ENCODE measurements at places on chromosomes 5 and 9. TPM values are rescaled to one million over a fixed set of nuclear protein-coding genes. Genes with fewer than 3 reads are reported as not detected.

The INSYN2B gene
- not detected for total RNA-seq

The SLC25A2 gene
- total RNA-seq: 0.42 TPM

The IL31RA gene
- total RNA-seq: 0.59 TPM

GRCh38 chr9:94909250-94909894, 182.9 kb downstream of the AOPEP start:
- no peaks in the 10 kb centered on the region for H3K36me3 ChIP-seq
- peaks cover 49% of the 10 kb centered on the region for H3K4me1 ChIP-seq
- H3K27ac ChIP-seq: no peak overlapping the region

DNA sequence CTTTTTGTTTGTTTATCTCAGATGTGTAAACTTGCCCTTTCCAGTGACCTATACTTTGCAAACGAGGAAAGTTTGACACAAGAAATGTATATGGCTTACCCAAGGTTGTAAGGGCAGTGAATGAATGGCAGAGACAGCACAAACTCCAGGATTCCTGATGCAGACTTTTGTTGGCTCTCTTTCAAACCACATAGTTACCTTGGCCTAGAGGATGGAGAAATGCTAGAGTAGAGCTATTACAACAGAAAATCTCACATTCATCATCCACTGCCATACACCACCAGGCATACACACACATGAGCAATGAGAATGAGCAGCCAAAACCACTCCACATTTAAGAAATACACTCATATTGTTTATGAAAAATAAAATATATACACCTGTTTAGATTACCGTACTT, 387.0 kb downstream of the TLR4 start:
- H3K4me3 ChIP-seq: no peak overlapping the region
- H3K27ac ChIP-seq: no peak overlapping the region

- peaks cover 12% of the 10 kb centered on the region for H3K36me3 ChIP-seq
- peaks cover 32% of the 10 kb centered on the region for H3K4me1 ChIP-seq
- H3K27me3 ChIP-seq: no peaks in the 10 kb centered on the region
- DNase-seq: peak; percentile 95
- H3K4me3 ChIP-seq: no peak overlapping the region
- H3K27ac ChIP-seq: peak overlapping the region; percentile 76
These were observed 14.3 kb downstream of the MCCC2 start for GRCh38 chr5:71601222-71602026.

DNA sequence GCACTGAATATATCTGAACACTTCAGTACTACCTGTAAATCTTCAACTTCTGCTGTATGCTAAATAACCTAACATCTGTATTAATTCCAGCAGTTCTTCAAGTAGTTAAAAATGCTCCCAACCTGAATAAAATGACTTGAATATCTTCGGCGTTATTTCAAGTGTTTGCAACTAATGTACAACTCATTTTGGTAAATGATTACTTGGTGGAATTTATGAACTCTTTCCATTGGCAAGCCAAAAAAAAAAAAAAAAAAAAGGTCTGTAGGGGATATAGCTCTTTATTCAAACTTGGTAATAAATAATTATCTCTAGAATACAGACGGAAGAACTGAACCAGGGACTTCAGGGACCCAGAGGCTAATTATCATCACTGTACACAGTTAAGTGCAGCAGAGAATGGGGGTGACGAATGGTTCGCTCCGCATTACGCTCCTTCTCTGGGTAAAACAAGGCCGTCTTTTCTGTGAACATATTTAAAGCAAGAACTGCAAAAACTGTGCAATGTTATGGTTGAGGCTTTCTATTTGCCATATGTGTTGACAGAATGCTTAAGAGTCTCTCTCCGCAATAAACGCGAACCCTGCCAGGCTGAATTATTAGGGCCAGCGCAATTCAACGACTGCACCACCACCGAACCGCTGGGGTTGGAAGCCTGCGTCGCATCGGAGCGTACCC, 1.9 kb upstream of the ERBIN start:
- no peak for DNase-seq
- H3K27ac ChIP-seq: peak overlapping the region; percentile 64
- H3K4me1 ChIP-seq: peaks cover 56% of the 10 kb centered on the region
- H3K36me3 ChIP-seq: no peaks in the 10 kb centered on the region
- no peaks in the 10 kb centered on the region for H3K27me3 ChIP-seq

DNA sequence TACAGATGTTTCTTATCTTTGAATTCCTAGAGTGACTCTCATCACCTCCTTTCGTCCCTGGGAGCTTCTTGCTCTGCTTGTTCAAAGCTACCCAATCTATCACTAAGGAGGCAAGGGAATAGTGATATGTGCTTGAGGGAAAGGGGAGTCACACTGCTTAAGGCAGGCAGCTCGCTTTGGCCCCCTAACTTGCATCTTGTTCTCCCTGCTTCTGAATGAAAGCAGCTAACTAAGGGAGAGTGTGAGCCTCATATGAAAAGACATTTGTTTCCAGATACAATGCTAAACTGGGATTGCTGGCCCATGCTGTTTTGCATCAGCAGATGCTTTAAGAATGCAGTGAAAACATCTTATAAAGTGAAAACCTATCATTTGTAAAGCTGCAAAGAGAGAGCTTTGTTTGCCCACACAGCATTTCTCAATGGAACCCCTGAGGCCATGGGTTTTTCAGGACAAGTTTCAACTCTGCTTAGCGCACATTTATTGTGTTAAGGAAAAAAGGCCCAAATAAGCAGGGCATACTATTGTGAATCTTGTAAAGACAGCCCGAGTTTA, 367.9 kb upstream of the ADAMTSL1 start:
- no peaks in the 10 kb centered on the region for H3K4me1 ChIP-seq
- H3K27me3 ChIP-seq: no peaks in the 10 kb centered on the region
- H3K4me3 ChIP-seq: no peak overlapping the region
- no peak for DNase-seq

The LHX2 gene
- 10.2 TPM for total RNA-seq

The BAAT gene
- 0.25 TPM for total RNA-seq

DNA sequence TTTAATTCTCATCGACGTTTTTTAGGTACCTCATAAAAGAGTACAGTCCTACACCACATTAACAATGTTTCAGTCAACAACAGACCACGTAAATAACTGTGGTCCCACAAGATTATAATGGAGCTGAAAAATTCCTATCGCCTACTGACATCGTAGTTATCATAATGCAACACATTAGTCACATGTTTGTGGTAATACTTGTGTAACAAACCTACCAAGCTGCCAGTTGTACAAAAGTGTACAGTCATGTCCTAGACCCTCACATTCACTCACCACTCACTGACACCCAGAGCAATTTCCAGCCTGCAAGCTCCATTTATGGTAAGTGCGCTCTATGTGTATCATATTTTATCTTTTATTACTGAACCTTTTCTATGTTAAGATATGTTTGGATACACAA, 16.8 kb downstream of the GNAQ start:
- H3K4me1 ChIP-seq: no peaks in the 10 kb centered on the region
- no peak overlapping the region for H3K27ac ChIP-seq
- H3K4me3 ChIP-seq: no peak overlapping the region
- DNase-seq: no peak
- H3K27me3 ChIP-seq: no peaks in the 10 kb centered on the region

- peaks cover 21% of the 10 kb centered on the region for H3K4me1 ChIP-seq
- H3K4me3 ChIP-seq: no peak overlapping the region
- DNase-seq: no peak
- H3K36me3 ChIP-seq: no peaks in the 10 kb centered on the region
- H3K27me3 ChIP-seq: no peaks in the 10 kb centered on the region
These were observed 16.8 kb downstream of the SIL1 start for GRCh38 chr5:139181322-139181730.

The DRD1 gene
- total RNA-seq: 0.54 TPM

GRCh38 chr9:82563094-82563493, 499.8 kb downstream of the RASEF start:
- no peaks in the 10 kb centered on the region for H3K36me3 ChIP-seq
- no peaks in the 10 kb centered on the region for H3K4me1 ChIP-seq
- H3K4me3 ChIP-seq: no peak overlapping the region
- H3K27ac ChIP-seq: no peak overlapping the region
- no peak for DNase-seq
- no peaks in the 10 kb centered on the region for H3K27me3 ChIP-seq

DNA sequence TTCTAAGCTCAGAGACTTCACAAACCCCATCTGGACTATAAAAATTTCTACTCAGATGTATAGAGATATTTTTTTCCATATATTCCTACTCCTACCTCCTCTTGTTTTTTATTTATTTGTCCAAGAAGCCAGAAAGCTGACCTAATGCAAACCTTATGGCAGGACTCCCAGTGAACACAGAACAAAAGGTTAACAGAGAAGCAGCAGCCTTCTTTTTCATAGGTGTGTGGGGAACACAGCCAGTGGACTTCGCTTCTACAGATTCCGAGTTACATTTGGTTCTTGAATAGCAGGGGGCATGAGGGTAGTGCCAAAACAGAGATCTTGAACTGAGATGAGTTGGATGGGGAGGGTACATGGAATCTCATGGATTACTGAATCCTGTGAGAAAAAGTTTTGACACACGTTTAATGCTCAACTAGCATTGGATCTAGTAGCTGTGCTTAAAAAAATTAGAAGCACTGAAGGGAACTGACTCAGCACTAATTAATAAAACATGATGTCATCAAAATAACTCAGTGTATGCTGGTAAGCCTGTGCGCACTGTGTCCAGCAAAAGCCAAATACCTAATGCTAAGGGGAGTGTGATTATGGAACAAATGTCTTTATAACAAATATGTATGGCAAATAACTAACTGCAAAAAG, 240.1 kb downstream of the GABRB2 start:
- no peak overlapping the region for H3K4me3 ChIP-seq
- no peak overlapping the region for H3K27ac ChIP-seq
- DNase-seq: no peak

The ARL10 gene
- total RNA-seq: 0.05 TPM

GRCh38 chr5:148152781-148153180, 15.6 kb upstream of the SPINK14 start:
- no peaks in the 10 kb centered on the region for H3K4me1 ChIP-seq
- H3K27ac ChIP-seq: no peak overlapping the region
- no peak overlapping the region for H3K4me3 ChIP-seq
- no peak for DNase-seq

The BRD8 gene
- total RNA-seq: 80.8 TPM

GRCh38 chr9:116646661-116647514, 40.2 kb upstream of the TRIM32 start:
- no peak overlapping the region for H3K4me3 ChIP-seq
- no peaks in the 10 kb centered on the region for H3K27me3 ChIP-seq
- DNase-seq: peak; percentile 24
- H3K36me3 ChIP-seq: no peaks in the 10 kb centered on the region
- no peak overlapping the region for H3K27ac ChIP-seq
- H3K4me1 ChIP-seq: no peaks in the 10 kb centered on the region

The NOXA1 gene
- 13.2 TPM for total RNA-seq

The FCHO2 gene
- 18.7 TPM for total RNA-seq

The IL4 gene
- not detected for total RNA-seq

DNA sequence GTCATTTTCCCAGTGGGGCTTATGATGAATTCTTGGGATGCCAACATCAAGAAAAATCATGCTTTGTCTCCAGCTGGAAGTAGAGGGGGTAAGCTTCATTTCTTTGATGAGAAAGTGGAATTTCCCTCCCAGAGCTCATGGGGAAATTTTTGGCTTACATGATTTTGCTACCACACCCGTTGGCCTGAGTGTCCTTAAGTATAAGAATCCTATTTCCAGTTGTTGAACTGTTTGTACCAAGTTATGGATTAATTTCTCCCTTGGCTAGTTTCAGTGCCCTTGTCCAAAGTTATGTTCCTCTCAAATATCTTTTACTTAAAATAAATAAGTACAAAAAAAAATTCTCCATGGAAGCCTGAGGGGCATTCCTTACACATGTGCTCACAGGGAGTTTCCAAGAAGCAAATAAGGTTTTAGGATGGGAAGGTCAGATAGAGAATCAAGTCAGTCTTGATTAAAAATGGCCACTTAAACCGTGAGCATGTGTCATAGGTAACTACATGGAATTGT, 82.3 kb downstream of the PTCD2 start:
- H3K4me3 ChIP-seq: no peak overlapping the region
- H3K27me3 ChIP-seq: no peaks in the 10 kb centered on the region
- no peak overlapping the region for H3K27ac ChIP-seq
- H3K4me1 ChIP-seq: no peaks in the 10 kb centered on the region
- no peak for DNase-seq

- no peak overlapping the region for H3K4me3 ChIP-seq
- H3K27me3 ChIP-seq: no peaks in the 10 kb centered on the region
- H3K36me3 ChIP-seq: no peaks in the 10 kb centered on the region
- no peak for DNase-seq
These were observed 14.5 kb downstream of the SLC22A4 start for GRCh38 chr5:132308701-132309100.

DNA sequence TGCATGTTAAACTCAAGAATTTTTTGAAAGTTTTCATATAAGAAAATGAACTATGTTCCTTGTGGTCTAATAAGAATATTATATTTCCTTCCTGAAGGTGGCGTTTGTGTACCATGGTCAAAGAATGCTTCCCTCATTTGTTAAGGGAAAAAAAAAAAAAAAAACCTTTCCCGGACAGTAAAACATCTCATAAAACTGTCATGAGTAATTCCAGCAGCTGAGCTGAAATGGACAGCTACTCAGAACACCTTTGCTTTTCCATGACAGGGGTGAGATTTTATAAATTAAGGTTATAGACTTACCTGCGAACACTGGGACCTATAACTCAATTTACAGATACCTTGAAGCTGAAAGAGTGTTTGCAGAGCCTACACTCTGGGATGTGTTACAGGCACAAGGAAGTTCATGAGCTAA, 113.2 kb upstream of the RANBP3L start:
- no peak overlapping the region for H3K27ac ChIP-seq
- no peaks in the 10 kb centered on the region for H3K4me1 ChIP-seq
- no peaks in the 10 kb centered on the region for H3K27me3 ChIP-seq
- no peak overlapping the region for H3K4me3 ChIP-seq
- DNase-seq: peak; percentile 37

GRCh38 chr5:97534166-97534565, 351.1 kb upstream of the RIOK2 start:
- no peak overlapping the region for H3K4me3 ChIP-seq
- no peak overlapping the region for H3K27ac ChIP-seq
- H3K4me1 ChIP-seq: no peaks in the 10 kb centered on the region
- no peaks in the 10 kb centered on the region for H3K27me3 ChIP-seq
- peak; percentile 51 for DNase-seq

The BNC2 gene
- 0.37 TPM for total RNA-seq

DNA sequence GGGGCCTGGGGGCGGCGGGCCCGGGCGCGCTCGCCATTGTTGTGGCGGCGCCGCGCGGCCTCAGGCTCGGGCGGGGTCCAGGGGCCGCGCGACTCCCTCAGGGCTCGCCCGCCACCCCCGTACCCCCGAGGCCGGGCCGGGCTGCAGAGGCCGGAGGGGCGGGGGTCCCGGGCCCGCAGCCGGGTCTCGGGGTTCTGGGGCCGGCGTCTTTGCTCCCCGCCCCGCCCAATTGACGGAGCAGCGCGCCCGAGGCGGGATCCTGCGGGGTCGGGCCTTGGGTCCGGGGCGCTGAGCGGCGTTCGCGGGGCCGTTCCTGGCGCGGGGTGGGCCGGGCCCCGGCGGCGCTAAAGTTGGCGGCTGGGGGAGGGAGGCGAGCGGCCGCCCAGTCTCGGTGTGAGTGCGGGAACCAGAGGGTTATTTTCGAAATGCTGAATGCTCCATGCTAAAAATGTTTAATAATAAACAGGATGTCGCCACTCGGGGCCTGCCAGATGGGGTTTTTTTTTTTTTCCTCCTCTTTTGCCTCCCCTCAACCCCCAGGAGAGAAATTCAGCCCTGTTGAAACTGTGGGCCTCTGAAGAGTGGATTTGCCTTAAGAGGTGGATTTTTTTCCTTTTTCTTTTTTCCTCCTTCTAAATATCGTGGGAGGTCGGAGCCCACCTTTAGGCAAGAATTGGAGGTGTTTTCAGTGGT, 724 bp downstream of the PRRC2B start:
- H3K27me3 ChIP-seq: no peaks in the 10 kb centered on the region
- H3K4me3 ChIP-seq: peak overlapping the region; percentile 77

GRCh38 chr5:107352576-107352975, 318.2 kb downstream of the EFNA5 start:
- H3K27ac ChIP-seq: no peak overlapping the region
- DNase-seq: no peak
- H3K36me3 ChIP-seq: no peaks in the 10 kb centered on the region
- no peak overlapping the region for H3K4me3 ChIP-seq
- no peaks in the 10 kb centered on the region for H3K27me3 ChIP-seq

The FYB1 gene
- 0.42 TPM for total RNA-seq

All from HCT116 (cell line).